ENCODE measurements at places on chromosomes 1 and 21.

GRCh38 chr1:234402939-234403338, 29.7 kb downstream of the COA6 start:
- DNase-seq = no peak

DNA sequence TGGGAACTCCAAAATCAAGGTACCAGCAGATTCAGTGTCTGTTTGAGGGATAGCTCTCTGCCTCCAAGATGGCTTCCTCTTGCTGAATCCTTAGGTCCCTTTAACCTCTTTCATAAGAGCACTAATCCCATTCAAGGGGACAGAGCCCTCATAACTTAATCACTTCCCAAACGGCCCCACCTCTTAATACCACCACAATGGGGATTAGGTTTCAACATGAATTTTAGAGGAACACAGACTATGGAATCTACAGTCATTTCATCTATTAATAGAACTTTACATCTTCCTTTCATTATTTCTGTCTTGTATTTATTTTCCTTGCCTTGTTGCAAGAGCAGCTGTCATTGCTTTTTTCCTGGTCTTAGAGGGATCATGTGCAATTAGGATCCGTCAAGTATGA, 30.3 kb downstream of the HOOK1 start:
- DNase-seq = no peak

DNA sequence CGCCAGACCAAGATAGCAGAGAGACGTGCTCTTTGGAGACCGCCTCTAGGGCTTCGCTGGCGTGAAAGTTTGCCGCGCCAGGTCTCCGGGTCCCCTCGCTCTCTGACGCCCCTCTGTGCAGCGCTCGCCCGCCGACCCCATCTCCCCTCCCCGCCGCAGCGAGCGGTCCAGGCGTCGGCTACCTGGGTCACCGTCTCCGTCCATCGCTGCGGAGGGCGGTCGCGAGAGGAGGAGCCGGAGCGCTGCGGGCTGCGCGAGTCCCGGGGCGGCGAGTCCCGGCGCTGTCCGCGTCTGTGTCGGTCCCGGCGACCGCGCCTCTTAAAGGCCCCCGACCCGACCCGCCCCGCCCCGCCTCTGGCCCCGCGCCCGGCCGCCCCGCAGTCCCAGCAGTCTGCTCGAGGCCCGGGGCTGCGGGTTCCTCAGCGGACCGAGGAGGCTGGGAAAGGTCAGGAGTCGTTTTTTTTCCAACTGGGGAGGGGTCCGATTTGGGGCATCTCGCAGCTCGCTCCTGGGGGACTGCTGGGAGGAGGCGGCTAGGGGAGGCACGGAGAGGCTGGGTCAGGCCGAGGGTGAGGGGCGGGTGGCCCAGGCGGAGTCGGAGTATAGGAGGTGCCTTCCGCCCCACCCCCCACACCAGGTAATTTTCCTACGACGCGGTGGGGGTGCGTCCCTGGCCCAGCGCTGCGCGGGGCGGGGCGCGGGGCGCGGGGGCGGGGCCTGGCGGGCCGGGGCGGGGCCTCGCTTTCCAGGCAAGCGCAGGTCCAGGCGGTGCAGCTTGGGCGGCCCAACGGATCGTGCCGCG, at the start of the genes FBXO2 and FBXO44:
FBXO2 (minus strand) TSS at position 293 of the 802 bp plus-strand sequence; CDS start at position 204, 89 bp downstream.
FBXO44 (plus strand) TSS at position 741 of the 802 bp plus-strand sequence. CDS start 959 bp downstream, outside the sequence.
- peak; percentile 73 for DNase-seq

DNA sequence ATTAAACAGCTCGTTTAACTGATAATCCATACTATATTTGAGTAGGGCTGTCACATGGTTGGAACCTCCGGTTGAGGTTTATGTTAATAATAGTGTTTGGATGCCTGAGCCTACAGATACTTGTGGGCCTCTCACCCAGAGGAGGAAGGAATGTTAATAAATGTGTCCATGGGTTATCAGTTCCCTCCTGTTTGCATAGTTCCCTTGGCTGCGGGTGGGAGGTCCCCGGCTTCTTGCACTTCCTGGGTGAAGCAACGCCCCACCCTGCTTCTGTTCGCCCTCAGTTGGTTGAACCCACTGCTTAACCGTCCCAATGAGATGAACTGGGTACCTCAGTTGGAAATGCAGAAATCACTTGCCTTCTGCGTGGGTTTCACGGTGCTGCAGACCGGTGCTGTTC, 23.6 kb upstream of the GBP1 start:
- DNase-seq = no peak

DNA sequence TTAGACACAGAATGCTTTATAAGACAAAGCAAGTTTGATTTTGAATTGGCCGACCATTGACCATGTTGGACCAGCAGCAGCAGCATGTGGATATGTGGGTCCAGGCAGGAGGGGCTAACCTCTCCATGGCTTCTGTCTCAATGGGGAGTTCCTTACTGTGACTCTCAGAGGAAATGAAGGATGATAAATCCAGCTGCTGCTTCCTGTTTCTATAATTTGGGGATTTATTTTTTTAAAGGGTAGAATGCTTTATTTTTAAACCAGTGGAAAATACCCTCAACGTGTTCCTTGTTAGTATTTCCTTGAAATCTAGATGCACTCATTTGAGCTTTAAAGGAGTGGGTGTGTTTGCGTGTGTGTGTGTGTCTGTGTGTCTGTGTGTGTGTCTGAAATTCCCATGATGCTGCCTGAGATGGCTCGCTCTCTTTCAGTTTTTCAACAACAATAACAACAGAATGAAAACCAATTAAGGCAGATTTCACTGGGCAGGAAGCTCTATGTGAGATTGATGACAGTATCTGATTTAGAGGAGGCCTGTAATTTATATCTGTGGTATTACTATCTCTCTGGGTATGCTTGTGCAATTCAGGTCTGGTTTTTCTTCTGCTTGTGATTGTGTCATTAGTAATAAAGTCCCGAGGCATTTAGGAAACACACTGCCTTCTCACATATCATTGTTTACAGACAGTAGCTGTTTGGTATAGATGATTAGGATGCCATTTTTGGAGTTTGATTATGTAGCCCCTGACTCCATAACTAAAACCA, 86.1 kb upstream of the ZNF326 start:
- no peak for DNase-seq

DNA sequence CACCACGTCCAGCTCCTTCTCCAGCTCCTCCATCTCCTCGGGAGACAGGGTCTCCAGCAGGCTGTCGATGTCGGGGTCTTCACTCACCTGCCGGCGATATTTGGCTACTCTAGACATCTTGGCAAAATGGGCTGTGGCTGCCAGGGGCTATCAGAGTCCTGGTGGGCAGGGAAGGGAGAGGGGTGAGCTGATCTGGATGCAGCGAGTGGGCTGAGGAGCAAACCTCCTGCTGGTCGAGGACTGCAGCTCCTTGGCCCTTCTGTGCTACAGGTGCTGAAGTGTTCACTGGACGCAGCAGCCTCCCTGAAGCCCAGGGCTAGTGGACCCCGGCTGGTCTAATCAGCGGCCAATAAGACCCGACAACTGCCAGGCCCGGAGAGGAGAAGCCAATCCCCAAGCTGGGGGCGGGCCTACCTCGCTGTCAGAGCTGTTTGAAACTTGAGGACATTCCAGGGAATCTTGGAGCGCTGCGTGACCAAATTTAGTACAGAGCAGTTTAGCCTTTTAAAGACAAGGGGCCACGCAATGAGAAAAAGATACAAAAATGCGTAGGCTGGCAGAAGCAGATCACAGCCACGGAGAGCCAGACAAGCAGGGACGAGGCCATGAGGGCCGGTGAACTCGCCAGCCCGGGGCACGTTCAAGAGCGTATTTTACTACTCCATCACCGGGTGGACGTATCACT, at the start of gene LMOD1:
LMOD1 (minus strand) TSS at position 325 of the 685 bp plus-strand sequence; CDS start at position 117, 208 bp downstream.
- DNase-seq = no peak

- no peak for DNase-seq
These were observed 24.7 kb upstream of the ADGRB2 start for GRCh38 chr1:31788825-31789256.

GRCh38 chr1:7535934-7536878, 234.9 kb upstream of the VAMP3 start:
- DNase-seq = no peak

DNA sequence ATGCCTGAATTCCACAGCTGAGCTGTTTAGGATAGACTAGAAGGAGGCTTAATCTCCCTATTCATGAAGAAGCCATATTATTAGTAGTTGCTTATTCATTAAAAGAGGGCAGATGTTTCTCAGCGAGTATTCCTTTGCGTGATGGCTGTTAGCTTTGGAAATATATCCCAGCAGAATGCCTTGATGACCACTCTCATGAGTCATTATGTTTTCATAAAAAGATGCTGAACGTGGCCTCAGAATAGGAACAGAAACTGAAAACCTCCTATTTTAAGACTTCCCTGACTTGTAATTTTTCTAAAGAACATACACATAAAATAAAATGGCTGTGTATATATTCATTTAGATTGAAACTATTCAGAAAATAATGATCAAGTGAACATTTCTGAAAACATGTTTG, 9.6 kb upstream of the PLA2G4A start:
- DNase-seq = no peak

DNA sequence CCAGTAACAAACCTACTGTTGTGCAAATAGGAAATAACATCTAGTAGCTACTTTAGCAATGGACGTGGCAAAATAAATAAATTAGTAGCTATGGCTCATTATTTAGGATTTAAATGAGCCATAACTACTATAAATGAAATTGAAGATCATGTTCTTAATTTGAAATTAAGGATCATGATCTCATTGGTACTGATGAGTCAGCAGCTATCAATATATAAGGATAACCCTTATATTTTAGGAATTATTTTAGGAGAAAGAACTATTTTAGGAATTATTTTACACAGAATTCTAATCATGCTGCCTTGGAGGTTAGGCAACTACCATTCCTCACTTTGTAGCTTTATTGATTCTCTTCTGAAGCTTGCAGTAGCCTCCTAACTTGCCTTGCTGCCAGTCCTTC, 24.0 kb downstream of the DR1 start:
- no peak for DNase-seq

GRCh38 chr1:205703072-205703471, 22.8 kb upstream of the SLC45A3 start:
- DNase-seq = no peak

DNA sequence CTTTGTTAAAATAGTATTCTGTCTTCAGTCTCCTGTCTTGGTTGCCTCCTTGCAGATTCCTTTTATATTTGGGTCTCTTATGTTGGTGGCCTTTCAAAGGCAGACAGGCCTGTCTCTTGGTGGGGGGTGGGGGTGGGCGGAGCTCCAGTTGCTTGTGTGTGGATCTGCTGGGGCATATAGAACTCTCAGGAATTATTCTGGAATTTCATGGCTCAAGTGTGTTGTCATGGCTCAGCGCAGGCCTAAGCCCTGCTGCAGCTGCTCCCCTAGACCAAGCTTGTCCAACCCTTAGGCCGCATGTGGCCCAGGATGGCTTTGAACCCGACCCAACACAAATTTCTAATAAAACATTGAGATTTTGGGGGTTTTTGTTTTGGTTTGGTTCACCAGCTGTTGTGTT, 8.0 kb downstream of the C1orf35 start:
- DNase-seq = no peak

GRCh38 chr1:7962636-7963377, 1.3 kb downstream of the PARK7 start:
- no peak for DNase-seq

Data from stimulated activated CD4-positive, alpha-beta T cell treated with anti-CD3 and anti-CD28 coated beads, Interleukin-4, amount 100 ng/mL, for 1 hour (primary cell).